Stimulated activated CD8-positive, alpha-beta memory T cell treated with anti-CD3 and anti-CD28 coated beads, Interleukin-7, amount 100 ng/mL, for 1 hour (primary cell): ENCODE measurements at places on chromosomes 2 and 18.

GRCh38 chr2:20536619-20537422, 89.9 kb downstream of the RHOB start:
- no peak for DNase-seq

GRCh38 chr2:126658319-126658904, 2.5 kb downstream of the GYPC start:
- no peak for DNase-seq

- no peak for DNase-seq
Measured at GRCh38 chr2:231879216-231879615, 47.0 kb downstream of the NPPC start.

- no peak for DNase-seq
Measured at GRCh38 chr2:231181860-231182512, 16.4 kb upstream of the ARMC9 start.

GRCh38 chr2:2974982-2975381, 402.6 kb downstream of the EIPR1 start:
- DNase-seq = no peak

DNA sequence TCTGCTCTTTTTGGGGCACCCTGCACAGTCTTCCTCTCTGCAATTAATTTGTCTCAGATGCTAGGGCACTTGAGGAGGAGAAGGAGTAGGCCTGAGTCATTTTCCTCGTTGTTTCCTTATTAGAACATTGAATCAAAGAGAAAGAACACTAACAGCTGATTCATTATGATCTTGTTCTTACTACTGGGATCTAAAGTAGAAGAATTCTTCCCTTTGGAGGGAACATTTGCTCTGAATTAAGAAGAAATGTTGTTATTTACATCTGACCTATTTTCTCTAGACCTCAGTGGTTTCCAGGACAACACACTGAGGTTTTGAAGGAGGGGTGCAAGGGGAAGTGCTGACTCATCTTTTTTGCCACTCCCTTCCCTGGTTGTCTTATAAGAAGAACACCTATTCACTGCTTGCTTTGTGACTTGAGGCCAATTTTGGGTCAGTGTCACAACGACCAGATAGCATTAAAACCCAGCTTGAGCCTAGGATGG, 24.3 kb upstream of the STAT1 start:
- DNase-seq = no peak

GRCh38 chr2:55123851-55124269, 73.6 kb upstream of the RTN4 start:
- DNase-seq = no peak

GRCh38 chr2:8141780-8142179, 540.1 kb upstream of the ID2 start:
- DNase-seq = no peak

DNA sequence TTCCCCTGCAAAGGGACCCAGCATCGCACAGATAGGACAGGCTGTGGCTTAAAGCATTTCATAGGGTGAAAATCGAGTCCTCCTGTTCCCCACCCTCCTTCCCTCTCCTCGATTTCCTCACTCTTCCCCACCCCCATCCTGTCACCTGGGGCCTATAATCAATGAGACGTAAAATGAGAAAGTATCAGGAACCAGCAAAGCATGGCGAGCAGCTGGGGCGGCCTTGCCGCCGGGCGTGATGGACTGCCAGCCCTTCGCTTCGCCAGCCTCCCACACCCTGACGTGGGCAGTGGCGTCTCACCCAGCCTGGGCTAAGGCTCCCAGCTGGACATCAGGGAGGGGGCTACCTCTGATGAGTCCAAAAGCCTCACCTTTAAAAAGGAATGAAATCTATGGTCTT, 11.1 kb downstream of the SLC30A3 start:
- no peak for DNase-seq

GRCh38 chr2:133442393-133442792, 125.9 kb downstream of the NCKAP5 start:
- no peak for DNase-seq

- no peak for DNase-seq
Measured at GRCh38 chr2:8509621-8510020, 172.2 kb upstream of the ID2 start.
